Smooth muscle cell of the brain vasculature (primary cell): ENCODE measurements at places on chromosomes 2 and 18.
A peak's percentile ranks its signal among the peaks of the same experiment; 100 is the strongest.

DNA sequence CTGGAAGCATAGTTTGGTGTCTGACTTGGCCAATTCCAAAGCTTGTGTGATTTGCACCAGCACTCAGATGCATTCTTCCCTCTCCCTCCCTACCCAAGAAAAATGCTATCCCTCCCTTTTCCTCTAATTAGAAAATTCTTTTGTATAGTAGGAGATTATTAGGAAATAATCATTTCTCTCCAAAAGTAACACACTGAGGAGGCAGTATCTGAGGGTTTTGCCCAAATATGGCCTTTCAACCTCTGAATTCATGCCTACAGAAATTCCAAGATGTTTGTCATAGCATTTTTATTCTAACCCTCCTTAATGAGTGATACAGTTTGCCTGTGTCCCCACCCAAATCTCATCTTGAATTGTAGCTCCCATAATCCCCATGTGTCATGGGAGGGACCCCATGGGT lies 5.0 kb upstream of the TMEM18 start:
- DNase-seq = no peak

- DNase-seq = no peak
These were observed 7.4 kb downstream of the DLX2 start for GRCh38 chr2:172095146-172095904.

DNA sequence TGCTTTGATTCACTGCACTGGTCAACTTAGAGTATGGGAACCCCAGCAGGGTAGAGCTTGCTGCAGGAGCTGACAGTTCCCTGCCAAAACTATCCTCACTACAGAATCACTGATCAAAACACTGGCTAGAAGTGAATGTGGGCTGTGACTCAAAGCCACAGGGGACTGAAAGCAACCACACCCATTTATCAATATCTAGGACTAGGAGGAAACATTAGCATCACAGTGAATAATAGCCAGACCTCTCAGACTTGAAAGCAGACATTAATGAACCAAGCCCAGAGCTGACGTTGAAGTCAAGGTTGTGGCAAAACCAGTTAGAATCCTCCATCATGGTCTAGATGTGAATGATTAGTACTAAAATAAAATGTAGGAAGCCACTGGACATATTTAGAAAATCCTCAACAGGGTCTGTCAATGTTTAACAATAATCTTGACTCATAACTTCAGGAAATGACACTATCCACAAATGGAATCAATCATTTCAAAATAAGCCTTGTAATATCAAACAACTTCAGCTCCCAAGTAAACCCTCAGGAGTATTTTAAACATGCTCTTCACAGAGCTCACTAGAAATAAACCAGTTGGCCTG lies 131.4 kb downstream of the CDH20 start:
- no peak for DNase-seq

DNA sequence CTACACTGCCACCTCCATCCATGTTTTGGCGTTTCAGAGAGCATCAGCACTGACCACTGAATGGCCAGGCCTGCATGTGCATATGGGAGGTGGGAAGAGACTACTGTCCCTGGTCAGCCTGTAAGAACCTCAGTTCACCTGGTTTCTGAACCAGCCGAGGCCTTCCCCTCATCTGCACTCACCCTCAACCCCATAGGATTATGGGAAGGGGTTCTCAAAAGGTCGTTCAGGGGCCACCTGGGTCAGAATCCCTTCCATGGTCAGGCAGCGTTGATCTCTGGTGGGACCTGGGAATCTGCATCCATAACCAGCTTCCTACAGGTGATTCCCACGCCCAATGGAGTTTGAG lies 36.7 kb downstream of the TET3 start:
- DNase-seq = no peak

- DNase-seq = no peak
These were observed 1090.2 kb upstream of the ACVR2A start for GRCh38 chr2:146754606-146755005.

DNA sequence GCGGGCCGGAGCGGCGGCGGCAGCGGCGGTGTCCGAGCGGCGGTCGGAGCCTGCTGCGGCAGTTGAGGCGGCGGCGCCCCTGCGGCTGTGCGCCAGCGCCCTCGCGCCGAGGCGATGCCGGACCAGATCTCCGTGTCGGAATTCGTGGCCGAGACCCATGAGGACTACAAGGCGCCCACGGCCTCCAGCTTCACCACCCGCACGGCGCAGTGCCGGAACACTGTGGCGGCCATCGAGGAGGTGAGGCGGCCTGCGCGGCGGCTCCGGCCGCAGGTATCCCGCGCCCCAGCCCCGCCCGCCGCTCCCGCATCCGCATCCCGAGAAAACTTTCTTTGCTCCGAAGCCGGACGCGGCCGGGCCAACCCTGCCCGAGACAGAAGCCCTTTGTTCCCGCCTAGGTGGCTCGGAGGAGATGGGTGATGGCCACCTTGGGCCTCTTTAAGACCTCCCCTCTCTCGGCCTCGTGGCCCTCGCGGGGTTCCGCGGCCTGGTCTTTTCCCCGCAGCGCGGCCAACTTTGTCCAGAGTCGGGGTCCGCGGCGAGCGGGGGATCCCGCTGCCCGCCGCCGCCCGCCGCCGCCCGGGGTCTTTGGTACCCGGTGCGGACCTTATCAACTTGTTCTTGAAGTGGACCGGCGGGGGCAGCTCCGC lies 504 bp downstream of the ASAP2 start:
- DNase-seq = no peak

GRCh38 chr18:34758378-34758948 lies 48.4 kb downstream of the DTNA start:
- no peak for DNase-seq

GRCh38 chr2:170660409-170660808 lies 54.7 kb upstream of the SP5 start:
- DNase-seq = peak; percentile 6

- no peak for DNase-seq
These were observed 691.8 kb upstream of the NRXN1 start for GRCh38 chr2:51723691-51724090.

DNA sequence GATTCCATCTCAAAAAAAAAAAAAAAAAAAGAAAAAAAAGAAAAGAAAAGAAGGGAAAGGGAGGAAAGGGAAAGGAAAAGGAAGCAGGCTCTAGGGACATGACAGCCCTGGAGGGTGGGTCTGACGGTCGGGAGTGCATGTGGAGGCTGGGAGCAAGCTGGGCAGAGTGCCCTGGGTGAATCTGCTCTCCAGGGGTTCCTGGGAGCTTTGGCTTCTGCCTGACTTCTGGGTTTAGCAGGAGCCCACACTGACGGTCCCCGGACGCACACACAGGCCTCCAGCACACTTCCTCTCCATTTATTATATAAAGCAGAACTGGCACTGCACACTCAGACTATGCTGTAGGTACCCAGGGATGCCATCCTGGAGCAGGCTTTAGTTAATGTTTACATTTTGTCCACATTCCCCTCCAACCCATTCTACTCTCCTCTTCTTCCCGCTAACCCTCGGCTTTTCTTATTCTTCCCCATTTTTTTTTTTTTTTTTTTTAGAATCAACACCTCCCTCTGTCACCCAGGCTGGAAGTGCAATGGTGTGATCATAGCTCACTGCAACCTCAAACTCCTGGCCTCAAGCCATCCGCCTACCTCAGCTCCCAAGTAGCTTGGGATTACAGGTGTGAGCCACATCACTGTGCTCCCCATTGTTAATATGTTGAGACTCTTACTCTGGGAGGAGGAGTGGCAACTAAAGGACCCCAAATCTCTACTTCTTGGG lies 151.1 kb upstream of the SLC1A4 start:
- DNase-seq = no peak

DNA sequence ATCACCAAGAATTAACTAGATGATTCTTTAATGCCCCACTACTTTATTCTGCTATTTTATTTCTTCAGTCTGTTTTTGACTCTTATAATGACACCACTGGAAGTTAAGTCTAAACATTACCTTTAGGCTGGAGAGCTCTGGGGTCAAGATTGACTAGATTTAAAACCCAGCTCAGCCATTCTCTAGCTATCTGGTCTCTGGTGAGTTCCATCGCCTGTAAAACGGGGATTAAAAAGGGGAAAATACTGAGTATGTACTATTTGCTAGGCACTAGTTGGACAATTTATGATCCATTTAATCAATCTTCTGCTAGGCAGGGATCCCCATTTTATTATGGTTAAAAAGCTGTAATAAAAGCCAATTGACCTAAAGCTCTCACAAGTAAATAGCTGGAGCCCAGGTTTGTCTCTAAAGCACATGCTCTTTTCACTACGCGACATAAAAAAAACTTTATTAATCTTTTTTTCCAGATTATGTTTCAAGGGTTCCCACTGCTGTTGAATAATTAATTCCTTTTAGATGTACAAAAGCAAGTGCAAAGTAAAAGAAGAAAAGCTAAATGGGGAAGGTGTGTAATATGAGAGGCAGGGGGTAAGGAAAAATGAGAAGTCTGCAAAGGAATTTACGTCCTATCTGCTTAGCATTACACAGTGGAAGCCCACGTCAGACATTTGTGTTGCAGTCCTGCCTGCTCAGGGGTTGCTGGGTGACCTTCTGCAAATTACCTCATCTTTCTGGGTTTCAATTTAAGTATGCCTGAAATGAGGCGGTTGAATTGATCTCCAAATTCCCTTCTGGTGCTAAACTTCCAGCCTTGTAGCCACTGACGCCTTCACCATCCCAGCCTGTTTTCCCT lies 918 bp upstream of the NABP1 start:
- no peak for DNase-seq

DNA sequence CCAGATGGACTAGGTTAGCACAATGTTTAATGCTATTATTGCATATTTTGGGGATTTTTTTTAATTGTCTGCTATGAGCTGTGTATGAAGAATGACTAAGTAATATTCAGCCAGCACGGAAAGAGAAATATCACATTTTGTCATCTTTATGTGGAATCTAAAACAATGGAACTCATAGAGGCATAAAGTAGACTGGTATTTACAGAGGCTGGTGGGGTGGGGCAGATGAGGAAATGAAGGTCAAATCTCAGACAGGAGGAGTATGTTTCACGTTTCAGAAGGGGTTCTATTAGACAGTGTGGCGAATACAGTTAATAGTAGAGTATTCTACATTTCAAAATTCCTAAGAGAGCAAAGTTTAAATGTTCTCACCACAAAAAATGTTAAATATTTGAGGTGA lies 4.7 kb downstream of the CDH19 start:
- no peak for DNase-seq

GRCh38 chr2:75493230-75493629 lies 67.5 kb downstream of the EVA1A start:
- no peak for DNase-seq

DNA sequence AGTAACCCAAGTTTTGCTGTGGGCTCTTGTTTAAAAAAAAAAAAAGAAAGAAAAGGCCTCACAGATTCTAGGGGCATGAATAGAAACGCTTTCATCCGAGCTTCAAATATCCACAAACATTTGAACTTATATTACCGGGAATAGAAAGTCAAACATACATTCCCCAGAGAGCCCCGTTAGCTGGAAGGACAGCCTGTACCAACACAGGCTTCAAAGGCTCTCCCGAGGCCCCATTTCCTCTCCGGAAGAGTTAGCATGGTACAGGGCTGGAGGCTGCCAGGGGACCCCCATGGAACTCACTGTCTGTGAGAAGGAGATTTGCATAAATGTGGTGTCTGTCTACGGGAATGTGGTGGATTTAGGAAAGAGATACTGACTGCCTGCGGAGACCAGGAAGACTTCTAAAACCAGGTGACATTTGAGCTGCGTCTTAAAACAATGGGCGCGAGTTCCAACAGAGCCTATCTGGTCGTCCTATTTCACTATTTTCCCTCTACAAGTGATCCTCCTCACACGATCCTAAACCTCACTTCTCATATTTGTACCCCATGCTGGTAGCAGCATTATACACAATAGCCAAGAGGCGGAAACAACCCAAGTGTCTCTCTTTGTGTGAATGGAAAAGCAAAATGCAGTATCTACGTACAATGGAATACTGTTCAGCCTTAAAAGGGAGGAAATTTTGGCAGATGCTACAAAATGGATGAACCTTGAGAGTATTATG lies 820 bp upstream of the MATN3 start:
- no peak for DNase-seq

- no peak for DNase-seq
These were observed 673.4 kb downstream of the SLC4A3 start for GRCh38 chr2:220300806-220301205.
